ENCODE measurements at places on chromosomes 2 and 18.

GRCh38 chr2:26214759-26215158, 29.7 kb downstream of the HADHA start:
- H3K27ac ChIP-seq: no peak overlapping the region
- H3K27me3 ChIP-seq: no peaks in the 10 kb centered on the region
- no peak for DNase-seq
- no peaks in the 10 kb centered on the region for H3K36me3 ChIP-seq
- H3K4me3 ChIP-seq: no peak overlapping the region

DNA sequence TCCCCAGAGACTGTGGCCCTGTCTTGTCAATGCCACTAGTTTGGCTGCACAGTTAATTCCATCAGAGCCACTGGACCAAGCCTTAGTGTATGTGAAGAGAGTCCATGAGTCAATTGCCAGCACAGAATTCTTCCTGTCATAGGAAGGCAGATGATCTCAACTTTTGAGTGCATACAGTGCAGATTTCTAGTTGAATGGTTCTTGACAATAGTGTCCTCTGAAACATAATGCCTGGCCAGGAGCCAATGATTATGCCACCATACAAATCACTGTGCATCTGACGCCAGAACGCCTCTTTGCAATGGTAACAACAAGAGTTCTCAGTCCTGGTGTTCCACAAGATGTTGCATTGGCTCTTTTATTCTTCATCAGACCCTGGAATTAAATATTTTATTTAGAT, 7.1 kb downstream of the NEUROD1 start:
- no peak overlapping the region for H3K4me3 ChIP-seq
- no peak for DNase-seq
- no peaks in the 10 kb centered on the region for H3K27me3 ChIP-seq
- no peaks in the 10 kb centered on the region for H3K36me3 ChIP-seq
- no peaks in the 10 kb centered on the region for H3K4me1 ChIP-seq

DNA sequence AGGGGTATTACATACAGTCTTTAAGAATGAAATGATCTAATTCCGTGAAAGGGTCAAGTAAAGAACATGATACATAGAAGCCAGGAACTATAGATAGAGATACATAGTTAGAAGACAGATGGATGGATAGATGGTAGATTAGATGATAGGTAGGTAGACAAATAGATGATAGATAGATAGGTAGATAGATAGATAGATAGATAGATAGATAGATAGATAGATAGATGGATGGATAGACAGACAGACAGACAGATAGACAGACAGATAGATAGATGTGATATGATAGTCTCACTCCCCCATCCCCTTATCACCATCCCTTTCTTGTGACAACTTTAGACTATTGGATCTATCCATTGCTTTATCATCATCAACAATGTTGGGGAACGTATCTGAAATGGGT, 448.2 kb downstream of the METTL4 start:
- no peak for DNase-seq
- no peak overlapping the region for H3K4me3 ChIP-seq
- H3K36me3 ChIP-seq: no peaks in the 10 kb centered on the region

DNA sequence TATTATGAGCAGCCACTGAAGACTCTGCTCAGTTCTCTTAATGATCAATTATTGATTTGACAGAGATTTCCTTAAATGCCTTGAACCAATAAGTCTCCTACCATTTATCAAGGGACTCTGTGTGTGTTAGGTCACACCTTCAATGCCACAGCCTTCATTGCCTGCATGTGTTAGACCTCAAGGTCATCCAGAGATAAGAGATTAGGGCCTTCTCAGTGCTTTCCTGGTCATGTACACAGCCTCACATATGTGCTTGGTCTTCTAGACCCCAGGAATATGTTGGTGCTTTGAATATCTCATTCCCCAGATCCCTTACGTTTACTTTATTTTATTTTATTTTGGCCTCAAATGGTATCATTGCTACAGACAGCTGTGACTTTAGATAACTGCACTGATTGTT, 93.0 kb upstream of the CTAGE1 start:
- H3K36me3 ChIP-seq: no peaks in the 10 kb centered on the region
- no peaks in the 10 kb centered on the region for H3K4me1 ChIP-seq
- H3K4me3 ChIP-seq: no peak overlapping the region

DNA sequence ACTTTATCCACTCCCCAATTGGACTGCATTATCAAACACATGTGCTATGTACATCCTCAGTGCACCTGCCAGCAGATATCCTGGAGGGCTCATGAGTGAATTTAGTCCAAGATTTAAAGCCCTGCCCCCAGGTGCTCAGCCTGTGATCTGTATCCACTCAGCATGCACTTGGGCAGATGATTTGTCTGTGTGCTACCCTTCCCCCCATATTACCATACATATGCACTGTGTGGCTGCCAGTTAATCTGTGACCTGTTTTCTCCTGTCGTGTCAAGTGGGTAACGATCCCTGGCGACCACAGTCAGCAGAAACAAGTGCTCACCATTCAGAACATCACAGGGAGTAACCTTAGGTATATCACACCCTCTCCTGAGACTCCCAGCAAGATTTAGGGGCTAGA, 10.2 kb downstream of the NAGK start:
- no peak overlapping the region for H3K27ac ChIP-seq
- DNase-seq: no peak
- H3K27me3 ChIP-seq: no peaks in the 10 kb centered on the region
- no peaks in the 10 kb centered on the region for H3K36me3 ChIP-seq
- H3K4me3 ChIP-seq: no peak overlapping the region
- no peaks in the 10 kb centered on the region for H3K4me1 ChIP-seq

DNA sequence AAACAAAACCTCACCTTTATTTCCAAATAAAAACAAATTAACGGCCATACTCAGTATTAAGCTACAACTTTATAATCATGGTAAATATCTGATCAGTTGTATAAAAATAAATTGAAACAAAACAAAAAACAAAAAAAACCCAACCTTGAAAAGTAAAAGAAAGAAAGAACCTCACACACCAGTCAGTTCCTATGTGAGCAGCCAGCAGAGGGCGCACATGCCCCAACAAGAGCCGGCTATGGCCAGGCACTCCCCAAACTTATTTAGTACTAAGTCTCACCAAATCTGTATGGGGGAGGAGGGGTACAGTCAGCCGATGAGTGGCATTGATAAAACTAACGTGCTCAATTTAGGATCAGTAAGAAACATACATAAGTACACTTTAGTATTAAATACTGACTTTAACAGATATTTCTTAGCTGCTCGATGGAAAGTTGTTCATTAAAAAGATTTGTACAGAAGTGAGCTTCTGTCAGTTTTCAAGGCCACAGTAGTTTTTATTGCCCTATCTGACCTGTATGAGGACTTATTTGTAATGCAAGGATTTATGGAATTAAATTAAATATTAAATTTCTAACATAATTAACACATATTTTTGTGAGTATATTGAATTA, 172.6 kb downstream of the TCF4 start:
- H3K4me1 ChIP-seq: peaks cover 2% of the 10 kb centered on the region
- H3K36me3 ChIP-seq: no peaks in the 10 kb centered on the region
- no peak overlapping the region for H3K27ac ChIP-seq
- H3K4me3 ChIP-seq: no peak overlapping the region
- H3K27me3 ChIP-seq: no peaks in the 10 kb centered on the region
- peak; percentile 93 for DNase-seq

DNA sequence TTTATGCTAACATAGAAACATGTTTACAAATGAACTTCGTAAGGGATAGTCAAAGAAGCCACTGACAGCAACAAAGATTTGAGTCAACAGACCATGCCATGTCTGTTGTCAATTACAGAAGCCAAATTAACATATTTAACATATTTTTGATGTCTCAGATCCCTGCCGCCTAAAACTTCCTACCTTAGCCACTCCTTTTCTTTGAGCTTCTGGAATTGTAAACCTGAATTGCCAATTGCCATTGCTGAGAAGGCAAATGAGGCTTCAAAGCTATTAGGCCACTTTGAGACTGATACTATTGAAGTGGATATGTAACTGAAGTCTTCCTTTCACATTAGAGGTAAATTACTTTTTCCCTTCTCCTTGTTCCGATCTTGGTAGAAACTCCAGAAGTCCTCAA, 66.0 kb upstream of the DSEL start:
- no peak overlapping the region for H3K27ac ChIP-seq
- H3K36me3 ChIP-seq: no peaks in the 10 kb centered on the region
- no peaks in the 10 kb centered on the region for H3K27me3 ChIP-seq
- H3K4me3 ChIP-seq: no peak overlapping the region

- H3K4me3 ChIP-seq: no peak overlapping the region
- H3K27ac ChIP-seq: no peak overlapping the region
- H3K36me3 ChIP-seq: no peaks in the 10 kb centered on the region
- peak; percentile 70 for DNase-seq
- H3K27me3 ChIP-seq: no peaks in the 10 kb centered on the region
Observed at GRCh38 chr2:9336576-9337314, 86.6 kb downstream of the ITGB1BP1 start.
